Stimulated activated CD4-positive, alpha-beta T cell treated with anti-CD3 and anti-CD28 coated beads, Interleukin-2, amount 100 ng/mL, for 48 hours (primary cell): ENCODE measurements at places on chromosomes 12 and 14.

DNA sequence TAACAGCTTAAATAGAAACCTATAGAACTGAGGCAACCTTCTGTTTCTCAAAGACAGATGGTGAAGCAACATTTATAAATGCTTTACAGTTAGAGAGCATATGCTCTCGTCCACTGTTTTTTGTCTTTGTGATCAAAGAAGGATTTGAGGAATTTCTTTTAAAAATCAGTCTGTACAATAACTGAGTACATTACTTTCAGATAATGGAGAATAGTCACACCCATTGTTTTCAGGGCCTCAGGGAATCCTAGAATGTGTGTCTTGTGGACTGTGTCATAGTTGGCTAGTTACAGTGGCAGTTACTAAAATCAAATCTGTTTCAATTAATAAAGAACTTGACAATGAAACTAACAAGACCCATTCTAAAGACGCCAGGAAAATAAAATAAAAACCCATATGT is 107.9 kb downstream of the PRKCH start:
- DNase-seq, result no peak

DNA sequence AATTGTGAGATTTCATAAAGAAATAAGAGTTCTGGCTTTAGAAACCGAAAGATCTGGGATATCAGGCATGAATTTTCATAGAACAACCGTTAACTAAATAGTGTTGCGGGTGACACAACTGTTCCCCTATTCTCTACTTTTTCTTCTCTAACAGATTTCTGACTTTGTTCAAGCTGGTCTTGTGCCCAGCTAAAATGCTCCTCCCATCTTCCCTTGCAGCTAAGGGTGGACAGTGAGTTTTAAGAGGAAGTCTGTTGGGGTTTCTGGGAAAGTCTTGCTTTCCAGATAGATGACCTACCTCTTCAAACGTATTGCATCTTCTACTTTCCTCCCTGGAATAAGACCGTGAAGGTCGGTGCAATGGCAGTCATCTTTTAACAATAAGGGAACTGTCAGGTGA is 18.7 kb downstream of the CCDC63 start:
- no peak for DNase-seq

DNA sequence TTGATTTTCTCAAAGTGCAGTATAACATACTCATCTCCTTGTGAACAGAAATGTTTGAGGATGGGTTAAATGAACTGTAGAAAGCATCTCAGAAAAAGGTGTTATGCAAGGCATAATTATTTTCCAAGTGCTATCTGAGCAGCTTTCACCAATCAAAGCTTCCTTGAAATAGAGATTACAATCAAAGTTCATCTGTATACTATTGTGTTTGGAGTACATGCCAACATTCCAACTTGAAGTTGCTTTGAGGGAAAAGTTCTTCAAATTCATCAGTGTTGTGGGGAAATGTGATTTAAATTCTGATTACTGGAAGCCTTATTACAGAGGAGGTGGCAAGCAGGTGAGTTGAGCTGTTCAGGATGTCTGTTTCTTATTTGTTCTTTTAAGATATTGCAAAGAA is 68.2 kb downstream of the TMTC2 start:
- DNase-seq, result no peak

- DNase-seq, result no peak
Measured at GRCh38 chr12:51818566-51819300, 29.8 kb downstream of the FIGNL2 start.

- DNase-seq, result no peak
Measured at GRCh38 chr12:2325519-2325918, 272.7 kb downstream of the CACNA1C start.

DNA sequence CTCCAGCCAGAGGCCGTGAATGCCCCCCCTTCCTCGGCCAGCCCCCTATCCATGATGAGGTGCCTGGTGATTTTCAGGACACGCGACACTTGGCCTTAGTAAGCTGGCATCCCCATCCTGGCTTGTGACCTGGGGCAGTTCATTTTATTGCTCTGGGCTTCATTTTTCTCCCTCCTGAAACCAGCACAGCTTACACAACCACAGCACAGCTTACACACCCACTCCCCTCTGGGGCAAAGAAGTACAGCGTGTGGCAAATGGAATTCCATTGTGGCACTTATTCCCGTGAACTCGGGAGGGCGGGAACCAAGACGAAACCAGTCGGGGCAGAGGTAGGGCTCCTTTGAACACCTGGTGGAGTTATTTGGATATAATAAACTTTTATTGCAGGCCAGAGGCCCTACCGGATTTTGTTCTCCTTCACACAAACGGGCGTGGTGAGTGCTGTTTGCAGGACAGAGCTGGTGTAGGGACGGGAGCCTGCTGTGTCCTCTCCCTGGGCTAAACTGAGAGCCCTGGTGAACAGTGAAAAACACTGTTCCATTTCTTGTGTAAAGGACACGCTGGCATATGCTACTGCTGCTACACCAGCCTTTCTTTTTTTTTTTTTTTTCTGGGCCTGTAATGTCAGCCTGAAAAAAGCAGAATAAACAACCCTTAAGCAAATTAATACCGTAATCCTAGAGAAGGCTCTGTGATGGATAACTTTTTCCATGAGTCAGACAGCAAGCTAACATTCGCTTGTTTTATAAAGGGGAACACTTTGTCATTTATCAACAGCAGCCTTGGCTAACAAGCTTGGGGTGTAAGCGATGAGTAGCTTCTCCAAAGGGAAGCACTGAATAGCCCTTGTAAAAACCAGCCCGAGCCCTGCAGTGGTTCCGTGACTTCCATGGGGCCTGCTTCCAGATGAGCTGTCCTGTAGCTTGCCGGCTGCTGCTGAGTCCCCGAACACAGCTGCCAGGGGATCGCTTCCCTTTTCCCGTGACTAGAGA is 29.3 kb downstream of the CD9 start:
- DNase-seq, result no peak

- DNase-seq, result no peak
Measured at GRCh38 chr12:69254046-69254445, 14.7 kb downstream of the CPSF6 start.
